ENCODE measurements at places on chromosomes 6 and 20.

- DNase-seq = no peak
Observed at GRCh38 chr6:27505209-27506027, 32.5 kb upstream of the ZNF184 start.

DNA sequence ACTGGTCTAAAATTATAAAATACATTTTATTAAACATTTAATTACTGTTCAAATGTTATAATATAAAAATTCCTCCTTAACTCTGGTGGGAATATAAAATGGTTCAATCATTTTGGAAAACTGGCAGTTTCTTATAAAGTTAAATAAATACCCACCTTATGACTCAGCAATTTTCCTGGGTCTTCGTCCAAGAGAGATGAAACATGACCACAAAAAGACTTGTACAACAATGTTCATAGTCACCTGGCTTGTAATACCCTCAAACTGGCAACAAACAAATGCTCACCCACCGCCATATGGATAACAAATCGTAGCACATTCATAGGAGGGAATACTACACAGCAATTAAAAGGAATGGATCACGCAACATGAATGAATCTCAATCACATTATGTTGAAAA, 66.0 kb upstream of the RIN2 start:
- no peak for DNase-seq

DNA sequence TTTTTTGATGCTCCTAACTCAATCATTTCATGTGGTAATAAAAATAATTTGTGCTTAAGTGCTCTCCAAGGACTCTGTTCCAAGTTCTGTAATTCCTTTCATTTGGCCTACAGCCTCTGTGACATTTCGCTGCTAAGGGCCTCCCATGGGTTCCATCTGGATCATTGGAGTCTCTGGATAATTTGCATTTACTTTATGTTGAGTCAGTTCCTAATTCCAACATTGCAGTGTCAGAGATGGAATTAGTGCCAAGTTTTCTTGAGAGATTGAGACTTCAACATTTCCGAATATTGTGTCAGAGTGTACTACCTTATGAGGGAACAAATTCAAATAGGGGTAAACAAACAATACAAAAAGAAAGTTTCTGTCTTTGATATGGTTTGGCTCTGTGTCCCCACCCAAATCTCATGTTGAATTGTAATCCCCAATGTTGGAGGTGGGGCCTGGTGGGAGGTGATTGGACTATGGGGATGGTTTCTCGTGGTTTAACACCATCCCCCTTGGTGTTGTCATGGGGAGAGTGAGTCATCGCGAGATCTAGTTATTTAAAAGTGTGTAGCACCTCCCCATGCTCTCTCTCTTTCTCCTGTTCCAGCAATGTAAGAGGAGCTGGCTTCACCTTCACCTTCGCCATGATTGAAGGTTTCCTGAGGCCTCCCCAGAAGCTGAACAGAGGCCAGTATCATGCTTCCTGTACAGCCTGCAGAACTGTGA, 244.1 kb upstream of the TBX18 start:
- no peak for DNase-seq

DNA sequence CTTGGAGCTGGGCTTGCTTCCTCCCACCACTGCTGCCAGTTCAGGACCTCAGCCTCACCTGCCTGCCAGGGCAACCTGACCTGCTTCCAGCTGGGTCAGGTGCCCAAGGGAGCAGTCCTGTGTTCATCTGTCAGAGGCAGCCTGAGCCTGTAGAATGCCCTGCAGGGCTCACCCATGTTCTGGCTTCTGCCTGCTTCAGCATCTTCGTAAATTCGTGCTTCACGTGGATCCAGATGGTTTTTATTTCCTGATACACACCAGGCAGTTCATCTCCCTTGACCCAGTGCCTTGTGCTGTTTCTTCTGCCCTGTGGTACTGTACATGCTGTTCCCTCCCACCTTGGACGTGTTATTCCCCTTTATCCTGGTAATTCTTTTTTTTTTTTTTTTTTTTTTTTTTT, 50.2 kb downstream of the ARID1B start:
- DNase-seq = no peak

- no peak for DNase-seq
Observed at GRCh38 chr6:145142958-145143357, 592.4 kb downstream of the EPM2A start.

DNA sequence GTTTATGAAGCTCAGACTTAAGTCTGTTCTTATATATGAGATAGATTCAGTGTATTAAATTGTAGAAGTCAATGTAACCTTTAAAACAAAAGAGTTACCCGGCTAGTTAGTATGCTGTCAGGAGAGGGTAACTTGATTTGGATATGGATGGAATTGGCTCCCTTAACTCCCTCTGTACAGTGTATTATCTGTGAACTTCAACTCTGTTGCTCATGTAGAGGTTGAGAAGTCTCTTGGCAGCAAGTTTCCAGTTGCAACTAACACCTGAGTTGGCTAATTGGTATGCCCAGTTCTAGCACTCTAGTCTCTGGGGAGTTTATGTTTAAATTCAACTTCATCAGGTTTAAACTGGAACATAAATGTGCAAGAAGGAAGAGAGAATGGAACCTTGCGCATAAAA, 111.0 kb downstream of the NCOA3 start:
- DNase-seq = no peak

DNA sequence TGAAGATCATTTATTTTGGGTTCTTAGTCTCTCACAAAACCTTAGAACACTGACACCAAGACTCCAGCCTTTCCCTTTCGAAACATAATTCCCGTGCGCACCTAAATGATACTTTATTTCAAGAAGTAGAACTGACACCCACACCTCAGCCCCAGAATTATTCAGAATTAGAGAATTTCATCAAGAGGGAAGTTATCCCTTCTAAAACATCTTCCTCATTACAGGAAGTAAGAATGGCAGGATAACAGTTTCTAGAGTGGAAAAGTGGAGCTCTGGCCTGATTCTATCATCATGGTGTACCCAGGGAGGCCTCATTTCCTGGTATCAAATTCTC, 1.4 kb upstream of the SRXN1 start:
- no peak for DNase-seq

- no peak for DNase-seq
Observed at GRCh38 chr6:132490024-132490423, 22.9 kb downstream of the STX7 start.

GRCh38 chr20:14384416-14385175, 47.2 kb upstream of the FLRT3 start:
- DNase-seq = no peak

GRCh38 chr20:15185322-15185721, 847.9 kb upstream of the FLRT3 start:
- no peak for DNase-seq

DNA sequence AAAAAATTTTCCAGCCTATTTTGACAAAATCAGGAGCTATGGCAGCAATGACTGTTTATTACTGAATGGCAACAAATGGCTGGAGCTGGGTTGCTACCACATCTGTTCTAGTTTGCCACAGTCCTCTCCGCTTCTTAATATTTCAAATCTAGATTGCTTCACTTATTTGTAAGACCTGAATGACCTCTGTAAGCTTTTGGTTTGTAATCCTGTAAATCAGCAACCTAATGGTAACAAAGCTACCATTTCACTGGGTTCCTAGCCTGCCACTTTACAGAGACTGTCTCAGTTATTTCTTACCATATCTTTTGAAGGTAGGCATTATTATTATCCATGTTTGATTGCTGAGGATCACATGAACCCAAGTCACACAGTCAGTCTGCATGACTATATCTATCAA, 15.4 kb downstream of the ZNFX1 start:
- DNase-seq = no peak

DNA sequence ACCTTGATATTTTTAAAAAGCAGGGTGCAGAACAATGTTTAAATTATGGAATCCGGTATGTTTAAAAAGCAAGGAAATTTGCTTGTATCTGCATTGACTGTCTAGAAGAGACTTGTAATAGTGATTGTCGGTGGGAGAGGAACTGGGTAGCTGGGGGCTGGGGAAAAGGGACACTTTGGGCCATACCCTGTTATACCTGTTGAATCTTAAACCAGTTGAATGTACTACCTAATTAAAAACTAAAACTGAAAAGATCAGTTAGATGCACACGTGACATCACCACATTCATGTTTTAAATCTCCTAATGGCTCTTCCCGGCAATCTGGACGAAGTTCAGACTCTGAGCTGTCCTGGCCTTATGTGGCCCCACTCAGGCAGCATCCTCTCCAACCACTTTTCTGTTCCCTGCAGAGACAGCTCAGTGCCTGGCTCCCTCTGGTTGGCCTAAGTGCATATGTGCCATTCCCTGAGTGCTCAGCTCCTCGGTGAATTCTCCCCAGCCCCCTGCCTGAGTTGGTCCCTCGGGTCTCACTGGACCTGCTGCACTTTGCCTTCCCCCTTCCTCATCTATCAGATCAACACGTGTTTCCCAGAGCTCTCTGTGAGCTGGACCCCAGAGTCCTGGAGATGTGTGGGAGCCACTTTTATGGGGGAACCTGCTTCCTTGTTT, 36.3 kb downstream of the SLC52A3 start:
- no peak for DNase-seq

DNA sequence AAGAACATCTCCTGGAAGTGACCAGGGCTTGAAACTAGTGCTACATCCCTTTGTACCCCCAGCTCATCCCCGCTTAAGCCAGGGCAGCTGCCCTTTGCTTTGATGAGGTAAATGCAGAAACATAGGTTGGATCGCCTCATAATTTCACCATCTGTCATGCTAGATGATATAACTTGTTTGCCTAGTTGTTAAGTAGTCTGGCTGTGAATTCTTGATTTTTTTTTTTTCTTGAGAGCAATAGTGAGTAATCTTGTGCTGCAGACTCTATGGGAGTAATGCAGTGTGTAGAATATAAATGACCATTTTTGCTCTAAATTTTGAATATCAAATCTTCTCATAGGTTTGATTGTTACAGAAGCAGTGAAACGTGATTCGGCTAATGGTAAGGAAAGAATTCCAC, 4.1 kb downstream of the TRDN start:
- no peak for DNase-seq

GRCh38 chr6:11023032-11023431, 21.1 kb downstream of the ELOVL2 start:
- no peak for DNase-seq

GRCh38 chr20:53949319-53949839, 121.0 kb downstream of the BCAS1 start:
- no peak for DNase-seq

DNA sequence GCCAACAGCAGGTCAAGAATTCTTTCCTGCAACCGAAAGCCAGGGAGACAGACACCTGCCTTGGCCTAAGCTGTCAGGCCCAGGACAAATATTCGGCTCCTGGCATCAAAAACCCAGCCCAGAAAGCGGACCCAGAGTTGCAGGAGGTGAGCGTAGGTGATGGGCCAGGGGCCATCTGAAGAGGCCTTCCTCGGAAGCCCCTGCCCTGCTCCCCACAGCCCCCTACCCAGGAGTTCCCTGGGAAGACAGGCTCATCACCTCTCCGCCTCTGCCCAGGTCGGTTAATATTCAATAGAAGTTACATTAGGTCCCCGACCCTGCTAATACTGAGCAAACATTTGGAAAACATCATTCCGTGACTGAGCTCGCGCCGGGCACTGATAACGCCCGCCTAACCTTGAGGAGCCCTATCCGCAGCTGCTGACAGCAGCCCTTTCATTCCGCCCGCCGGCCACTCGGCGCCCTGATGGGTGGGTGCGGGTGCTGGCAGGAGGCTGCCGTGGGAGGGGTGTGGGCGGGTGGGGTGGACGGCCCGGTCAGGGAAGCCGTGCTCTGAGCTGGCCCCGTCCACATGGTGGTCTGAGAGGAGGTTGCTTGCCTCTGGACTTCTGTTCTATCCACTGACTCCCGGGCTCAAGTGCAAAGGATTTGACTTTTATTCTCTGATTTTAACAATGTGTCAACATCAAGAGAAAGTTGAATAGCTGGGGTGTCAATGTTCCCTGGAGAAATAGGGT, 55.7 kb downstream of the HNF4A start:
- no peak for DNase-seq

GRCh38 chr20:37741570-37741969, 47.7 kb downstream of the CTNNBL1 start:
- no peak for DNase-seq

DNA sequence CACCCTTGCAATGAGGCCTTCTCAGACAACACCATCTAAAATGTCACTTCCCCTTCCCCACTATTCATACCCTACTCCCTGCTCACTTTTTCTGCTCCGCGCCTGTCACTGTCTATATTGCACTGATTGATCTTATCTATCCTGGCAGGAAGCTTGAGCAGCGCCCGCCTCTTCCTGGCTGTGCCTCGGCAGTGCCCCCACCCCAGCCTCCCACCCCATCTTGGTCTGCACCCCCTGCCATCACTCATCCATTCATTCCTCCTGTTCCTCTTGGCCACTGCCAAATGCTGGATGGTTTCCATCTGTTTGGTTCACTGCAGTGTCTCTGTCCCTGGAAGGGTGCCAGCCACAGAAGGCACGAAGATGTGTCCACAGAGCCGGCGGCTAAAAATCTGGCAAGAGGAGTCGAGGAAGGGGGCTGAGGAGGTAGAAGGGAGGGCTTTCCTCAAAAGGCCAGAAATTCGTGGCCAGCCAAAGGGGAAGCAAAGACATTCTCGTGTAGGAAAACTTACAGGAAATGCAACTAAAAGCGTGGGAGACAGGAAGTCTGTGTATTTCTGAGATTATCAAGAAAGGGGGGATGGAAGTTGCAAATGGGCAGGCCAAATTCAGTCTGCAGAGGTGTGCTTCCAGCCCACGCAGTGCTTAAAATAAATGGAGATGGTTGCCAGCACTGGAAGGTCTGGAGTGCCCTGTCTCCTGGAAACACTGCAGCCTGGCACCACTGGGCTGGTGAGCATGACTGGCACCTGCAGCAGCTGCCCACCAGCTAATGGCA, 27.6 kb downstream of the SYNJ2 start:
- peak; percentile 69 for DNase-seq

GRCh38 chr20:32831982-32832381, 12.2 kb downstream of the MAPRE1 start:
- DNase-seq = no peak

GRCh38 chr6:388202-388903, 3.2 kb upstream of the IRF4 start:
- no peak for DNase-seq

DNA sequence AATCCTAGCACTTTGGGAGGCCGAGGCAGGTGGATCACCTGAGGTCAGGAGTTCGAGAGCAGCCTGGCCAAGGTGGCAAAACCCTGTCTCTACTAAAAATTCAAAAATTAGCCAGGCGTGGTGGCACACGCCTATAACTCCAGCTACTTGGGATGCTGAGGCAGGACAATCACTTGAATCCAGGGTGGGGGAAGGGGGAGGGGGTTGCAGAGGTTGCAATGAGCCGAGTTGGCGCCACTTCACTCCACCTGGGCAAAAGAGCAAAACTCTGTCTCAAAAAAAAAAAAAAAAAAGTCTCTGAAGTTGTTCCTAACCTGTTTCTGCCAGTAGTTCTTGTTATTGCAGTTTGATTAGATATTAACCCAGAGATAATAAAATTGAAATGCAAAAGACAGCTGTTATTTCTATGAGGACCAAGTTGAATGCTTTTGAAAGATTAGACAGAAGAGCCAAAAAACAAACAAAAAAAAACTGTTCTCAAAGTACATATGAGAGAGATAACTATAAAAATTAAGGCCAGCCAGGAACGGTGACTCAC, 22.6 kb downstream of the PIGU start:
- no peak for DNase-seq

Measured in mesothelial cell of epicardium (in vitro differentiated cells).